ENCODE measurements at places on chromosomes 1 and 21. TPM values are rescaled to one million over a fixed set of nuclear protein-coding genes. Genes with fewer than 3 reads are reported as not detected.

Gene TNNT2
- not detected for total RNA-seq

Gene CSMD2
- not detected for total RNA-seq

Gene RNF19B
- 18.9 TPM for total RNA-seq

Gene OLIG2
- not detected for total RNA-seq

Gene C8A
- total RNA-seq, result not detected

Gene PPIAL4G
- total RNA-seq, result not detected

Gene ANP32E
- 43.1 TPM for total RNA-seq

Gene PCP4L1
- total RNA-seq, result 0.09 TPM

Gene HAO2
- not detected for total RNA-seq

Gene REN
- total RNA-seq, result not detected

Gene PTPN7
- total RNA-seq, result not detected

Gene FAM177B
- total RNA-seq, result not detected

Gene ADCY10
- total RNA-seq, result 0.17 TPM

Gene MX2
- 0.03 TPM for total RNA-seq

Gene HLCS
- total RNA-seq, result 6.9 TPM

Gene SLC45A3
- total RNA-seq, result 7.6 TPM

Gene BNIPL
- total RNA-seq, result 0.11 TPM

Gene SLC44A3
- total RNA-seq, result 1.8 TPM

Gene HMCN1
- total RNA-seq, result 0.27 TPM

Gene KCNE2
- not detected for total RNA-seq

Gene EVA1C
- 39.8 TPM for total RNA-seq

Gene RXFP4
- total RNA-seq, result not detected

Gene OLFML3
- total RNA-seq, result 4.4 TPM

Gene SPRR1A
- not detected for total RNA-seq

Gene MANEAL
- 25.5 TPM for total RNA-seq

Gene PWP2
- total RNA-seq, result 1.6 TPM

Gene SELP
- total RNA-seq, result not detected

Gene IL24
- 0.17 TPM for total RNA-seq

Gene SLC30A10
- total RNA-seq, result not detected

Gene HLX
- 5.5 TPM for total RNA-seq

Gene LBR
- total RNA-seq, result 27.0 TPM

Gene CRNN
- not detected for total RNA-seq

Gene TMOD4
- total RNA-seq, result not detected

Gene OR6N2
- total RNA-seq, result not detected

Gene KANK4
- 0.41 TPM for total RNA-seq

Gene POFUT2
- total RNA-seq, result 24.3 TPM

Gene SPATA46
- not detected for total RNA-seq

Gene FOXD2
- total RNA-seq, result 0.38 TPM

Gene HPDL
- 4.7 TPM for total RNA-seq

Gene MR1
- 6.7 TPM for total RNA-seq

Gene ZNF697
- 2.1 TPM for total RNA-seq

Gene NPR1
- 1.2 TPM for total RNA-seq

Gene C1orf167
- total RNA-seq, result not detected

Gene SPAG17
- total RNA-seq, result not detected

Gene CYP2J2
- total RNA-seq, result 0.06 TPM

Gene PLEKHG5
- total RNA-seq, result 2.1 TPM

Gene TM2D1
- total RNA-seq, result 16.5 TPM

Gene SPRR1B
- total RNA-seq, result not detected

Gene GNG12
- 30.4 TPM for total RNA-seq

Gene GJA9
- not detected for total RNA-seq

Gene GPR25
- not detected for total RNA-seq

Gene CHIA
- not detected for total RNA-seq

All from A549 treated with RU486 at 1 μM for 4 hours (cell line).